ENCODE measurements at places on chromosomes 2 and 18.

DNA sequence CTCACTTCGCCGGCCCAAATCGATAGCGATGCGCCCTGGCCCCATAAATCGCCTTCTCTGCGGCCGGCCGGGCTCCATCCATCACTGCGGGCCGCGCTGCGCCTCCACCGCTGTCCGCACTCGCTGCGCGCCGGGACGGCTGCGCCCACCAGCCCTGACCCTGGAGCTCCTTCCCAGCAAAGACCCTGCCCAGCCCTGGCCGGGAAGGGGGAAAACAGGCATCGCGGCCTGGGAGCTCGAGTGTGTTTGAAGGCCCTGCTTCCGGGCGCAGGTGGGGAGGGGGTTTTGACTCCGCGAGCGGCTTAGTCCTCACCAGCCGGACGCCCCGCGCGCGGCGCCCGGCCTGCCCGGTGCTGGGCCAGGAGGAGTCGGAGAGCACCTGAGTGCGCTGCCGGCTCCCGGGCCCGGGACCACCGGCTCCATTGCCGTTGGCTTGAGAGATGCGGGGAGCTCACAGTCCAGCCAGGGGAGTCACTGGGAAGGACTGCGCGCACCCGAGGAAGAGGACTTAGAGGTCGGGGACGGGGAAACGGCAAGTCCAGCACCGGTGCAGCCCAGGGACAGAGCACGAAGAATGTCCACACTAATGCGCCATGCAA, 1.1 kb downstream of the PAX8 start:
- H3K27ac ChIP-seq: no peak overlapping the region
- DNase-seq: no peak
- H3K4me3 ChIP-seq: no peak overlapping the region

- no peaks in the 10 kb centered on the region for H3K36me3 ChIP-seq
- H3K27me3 ChIP-seq: peaks cover 3% of the 10 kb centered on the region
- no peak for DNase-seq
- H3K27ac ChIP-seq: no peak overlapping the region
Measured at GRCh38 chr2:152028182-152028862, 70.5 kb downstream of the CACNB4 start.

GRCh38 chr2:55302241-55302640, 33.2 kb upstream of the MTIF2 start:
- H3K4me3 ChIP-seq: no peak overlapping the region
- no peak for DNase-seq
- H3K27me3 ChIP-seq: no peaks in the 10 kb centered on the region

- no peak overlapping the region for H3K27ac ChIP-seq
- H3K36me3 ChIP-seq: no peaks in the 10 kb centered on the region
- no peak for DNase-seq
- no peak overlapping the region for H3K4me3 ChIP-seq
- H3K4me1 ChIP-seq: peaks cover under 1% of the 10 kb centered on the region
Measured at GRCh38 chr2:238689871-238690389, 158.0 kb upstream of the TWIST2 start.

DNA sequence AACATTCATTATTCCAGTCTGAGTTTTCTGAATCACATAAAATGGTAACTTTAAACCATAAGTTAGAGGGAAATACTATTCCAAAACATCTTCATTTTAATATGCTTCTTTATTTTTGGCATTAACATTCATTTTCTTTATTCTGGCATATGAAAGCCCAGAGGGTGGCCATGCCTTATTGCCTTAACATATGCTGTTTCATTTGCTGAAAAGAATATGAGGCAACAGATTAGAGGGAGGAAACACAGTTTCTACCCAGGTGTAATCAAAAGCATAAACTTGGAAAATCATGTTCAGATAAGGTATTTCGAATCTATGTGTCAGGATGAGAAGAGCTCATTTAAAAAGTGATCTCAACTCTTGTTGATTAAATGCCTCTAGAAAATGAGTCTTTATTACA, 379.9 kb upstream of the DSEL start:
- no peak overlapping the region for H3K4me3 ChIP-seq
- H3K27ac ChIP-seq: no peak overlapping the region
- H3K27me3 ChIP-seq: no peaks in the 10 kb centered on the region
- H3K4me1 ChIP-seq: no peaks in the 10 kb centered on the region
- no peaks in the 10 kb centered on the region for H3K36me3 ChIP-seq

DNA sequence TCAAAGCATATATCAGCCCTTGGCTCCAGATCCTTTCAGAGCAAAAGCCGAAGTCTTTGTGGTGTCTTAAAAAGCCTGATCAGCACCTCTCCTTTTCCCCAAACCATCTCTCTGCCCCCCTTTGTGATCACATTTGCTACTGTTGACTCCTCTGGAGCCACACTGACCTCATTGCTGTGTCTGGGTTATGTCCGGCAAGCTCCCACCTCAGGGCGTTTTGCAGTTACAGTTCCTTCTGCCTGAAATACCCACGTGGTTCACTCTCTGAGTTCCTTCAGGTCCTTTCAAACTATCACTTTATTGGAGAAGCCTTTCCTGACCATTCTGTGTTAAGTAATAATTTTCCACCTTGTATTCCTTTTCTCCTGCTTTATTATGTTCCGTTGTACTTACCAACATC, 11.8 kb downstream of the C2orf69 start:
- H3K4me3 ChIP-seq: no peak overlapping the region
- H3K27me3 ChIP-seq: no peaks in the 10 kb centered on the region
- H3K4me1 ChIP-seq: peaks cover 16% of the 10 kb centered on the region
- no peak overlapping the region for H3K27ac ChIP-seq

DNA sequence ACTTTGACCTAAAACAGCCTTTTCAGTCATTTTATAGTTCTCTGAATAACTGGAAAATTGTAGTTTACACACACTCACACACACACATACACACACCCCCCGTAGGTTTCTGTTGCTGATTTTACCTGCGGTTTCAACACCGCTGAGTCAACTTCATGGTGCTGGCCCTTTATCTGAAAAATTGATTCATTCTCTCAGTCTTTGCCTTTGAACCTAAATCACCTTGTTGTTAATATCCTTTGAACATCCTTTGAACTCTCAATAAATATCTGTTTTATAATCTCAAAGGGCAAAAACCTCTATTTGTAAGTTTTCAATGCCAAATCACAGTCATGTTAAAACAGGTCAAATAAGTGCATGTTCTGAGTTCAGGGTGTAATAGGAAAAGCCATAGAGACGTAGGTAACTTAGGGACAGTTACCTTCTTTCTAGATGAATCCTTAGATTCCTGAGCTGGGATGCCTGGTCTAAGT, 109.0 kb upstream of the BZW1 start:
- DNase-seq: peak; percentile 86
- peak overlapping the region; percentile 37 for H3K4me3 ChIP-seq
- peaks cover 61% of the 10 kb centered on the region for H3K4me1 ChIP-seq
- peak overlapping the region; percentile 87 for H3K27ac ChIP-seq
- no peaks in the 10 kb centered on the region for H3K36me3 ChIP-seq
- H3K27me3 ChIP-seq: peaks cover 1% of the 10 kb centered on the region

- no peak overlapping the region for H3K4me3 ChIP-seq
- no peaks in the 10 kb centered on the region for H3K36me3 ChIP-seq
- peaks cover 2% of the 10 kb centered on the region for H3K27me3 ChIP-seq
Measured at GRCh38 chr2:189092936-189093335, 86.6 kb downstream of the COL5A2 start.

DNA sequence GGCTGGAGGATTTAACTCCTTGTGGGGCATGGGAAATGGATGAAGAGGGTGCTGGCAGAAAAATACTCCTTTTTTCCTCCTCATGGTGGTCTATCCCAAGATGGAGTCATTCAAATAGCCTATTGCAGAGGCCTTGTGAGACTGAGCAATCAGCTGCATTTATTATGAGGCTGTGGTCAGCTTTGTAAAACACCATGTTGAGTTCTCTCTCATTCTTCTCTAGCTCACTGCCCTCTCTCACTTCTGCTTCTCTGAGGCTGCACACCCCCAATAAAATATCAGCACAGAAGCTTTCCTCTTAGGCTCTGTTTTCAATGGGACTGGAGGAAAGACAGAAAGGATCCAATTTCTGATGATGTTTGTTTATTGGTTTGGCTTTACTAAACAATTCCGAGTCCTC, 467.1 kb downstream of the ADCYAP1 start:
- no peaks in the 10 kb centered on the region for H3K4me1 ChIP-seq
- no peaks in the 10 kb centered on the region for H3K36me3 ChIP-seq
- no peaks in the 10 kb centered on the region for H3K27me3 ChIP-seq
- no peak overlapping the region for H3K4me3 ChIP-seq
- H3K27ac ChIP-seq: no peak overlapping the region
- DNase-seq: no peak

- peaks cover 1% of the 10 kb centered on the region for H3K4me1 ChIP-seq
- peak; percentile 16 for DNase-seq
- H3K27me3 ChIP-seq: no peaks in the 10 kb centered on the region
Measured at GRCh38 chr2:149463328-149464002, 124.1 kb downstream of the MMADHC start.
